T47D (cell line): ENCODE measurements at places on chromosomes 13 and 19.

GRCh38 chr19:9070066-9070465 is 16.8 kb upstream of the OR1M1 start:
- DNase-seq, result no peak

DNA sequence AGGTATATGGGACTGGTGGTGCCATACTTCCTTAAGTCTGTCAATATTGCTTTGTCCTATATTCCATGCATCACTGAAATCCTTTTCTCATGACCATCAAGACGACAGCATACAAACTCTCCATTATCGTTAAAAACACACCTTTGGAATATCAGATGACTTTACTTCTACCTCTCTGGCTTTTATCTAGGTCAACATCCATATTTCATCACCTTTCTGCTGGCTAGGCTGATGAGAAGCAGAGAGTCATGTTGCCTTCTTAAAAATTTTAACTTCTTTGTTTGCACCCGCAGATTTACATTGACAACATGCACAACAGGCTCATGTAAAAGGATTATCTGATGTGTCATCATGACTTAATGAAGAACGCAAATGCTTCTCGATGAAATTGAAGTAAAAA is 771.4 kb downstream of the OLFM4 start:
- DNase-seq, result no peak

DNA sequence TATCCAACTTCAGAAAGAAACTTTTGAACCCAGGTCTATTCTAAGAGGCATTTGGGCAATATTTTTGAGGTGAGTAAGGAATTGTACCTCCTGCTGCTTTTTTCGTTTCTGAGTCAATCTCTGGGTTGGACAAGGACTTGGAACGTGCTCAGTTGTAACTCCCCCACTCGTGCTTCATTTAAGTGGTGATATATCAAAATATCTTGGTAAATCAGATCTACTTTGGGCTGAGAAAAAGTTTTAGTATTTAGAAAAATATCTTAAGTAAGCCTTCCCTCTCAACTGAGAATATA is 728.9 kb downstream of the EFNB2 start:
- DNase-seq, result no peak

- no peak for DNase-seq
These were observed 45.8 kb upstream of the SCEL start for GRCh38 chr13:77489566-77490337.

DNA sequence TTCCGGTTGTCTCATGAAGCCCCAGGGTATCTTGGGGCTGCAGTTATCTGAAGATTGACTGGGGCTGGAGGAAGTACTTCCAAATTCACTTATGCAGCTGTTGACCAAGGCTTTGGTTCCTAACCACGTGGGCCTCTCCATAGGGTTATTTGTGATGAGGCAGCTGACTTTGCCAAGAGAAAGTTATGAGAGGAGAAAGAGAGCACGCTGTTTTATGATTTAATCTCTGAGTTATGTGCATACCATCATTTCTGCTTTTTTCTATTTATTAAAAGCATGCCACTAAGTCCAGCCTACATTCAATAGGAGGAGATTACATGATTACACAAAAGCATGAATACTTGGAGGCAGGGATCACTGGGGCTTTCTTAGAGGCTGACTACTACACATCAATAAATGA is 215.5 kb downstream of the NHLRC3 start:
- DNase-seq, result no peak
